Stimulated activated CD8-positive, alpha-beta memory T cell treated with anti-CD3 and anti-CD28 coated beads, Interleukin-4, amount 100 ng/mL, for 1 hour (primary cell): ENCODE measurements at places on chromosomes 1 and 21.

DNA sequence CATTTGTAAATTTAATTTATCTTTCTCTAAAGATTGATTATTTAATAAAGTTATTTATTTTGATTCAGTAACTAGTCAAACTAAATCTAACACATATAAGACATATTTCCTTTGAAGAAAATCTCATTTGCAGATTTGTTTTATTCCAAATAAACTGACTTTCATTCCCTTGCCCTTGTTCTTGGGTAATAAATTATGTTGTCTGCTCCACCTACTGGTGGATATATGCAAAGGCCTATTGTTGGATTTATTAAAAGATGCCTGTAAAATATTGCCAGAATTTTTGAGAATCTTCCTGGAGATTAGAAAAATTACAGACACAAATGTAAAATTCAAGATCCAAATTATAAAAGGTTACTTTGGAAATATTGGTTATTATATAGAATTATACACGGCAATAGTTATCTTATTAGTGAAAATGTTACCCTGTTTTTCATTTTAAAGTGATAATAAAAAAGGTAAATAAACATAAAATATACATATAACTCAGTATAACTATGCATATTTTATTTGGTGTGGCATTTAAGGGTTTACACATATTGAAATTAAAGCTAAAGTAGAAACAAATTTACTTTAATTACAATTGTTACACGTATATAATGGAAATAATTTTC is 116.1 kb downstream of the SPATA17 start:
- no peak for DNase-seq

DNA sequence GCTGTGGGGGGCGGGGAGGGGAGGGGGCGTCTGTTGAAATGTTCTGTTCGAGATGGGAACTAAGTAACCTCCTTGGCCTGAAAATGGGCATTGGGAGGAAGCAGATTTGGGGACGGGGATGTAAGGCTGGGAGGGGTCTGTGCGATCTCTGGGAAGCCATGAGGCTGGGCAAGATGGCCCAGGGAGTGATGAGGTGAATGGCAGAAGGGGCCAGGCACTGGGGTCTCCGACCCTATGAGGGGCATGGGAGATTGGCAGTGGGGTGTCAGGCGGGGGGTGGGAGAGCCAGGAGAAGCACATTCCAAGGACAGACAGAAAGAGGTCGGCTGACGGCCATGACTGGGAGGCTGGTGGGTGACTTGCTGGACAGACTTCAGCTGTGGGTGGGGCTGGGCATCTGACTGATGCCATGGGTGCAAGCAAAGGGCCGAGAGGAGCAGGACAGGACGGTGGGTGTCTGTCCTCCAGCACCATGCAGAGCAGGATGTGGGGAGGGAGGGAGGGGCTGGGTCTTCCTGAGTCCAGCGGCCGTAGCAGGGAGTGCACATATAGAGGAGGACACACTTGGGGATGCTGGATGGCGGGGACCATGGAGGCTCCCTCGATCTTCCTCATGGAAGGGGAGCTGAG is 30.0 kb upstream of the COL18A1 start:
- DNase-seq = no peak

DNA sequence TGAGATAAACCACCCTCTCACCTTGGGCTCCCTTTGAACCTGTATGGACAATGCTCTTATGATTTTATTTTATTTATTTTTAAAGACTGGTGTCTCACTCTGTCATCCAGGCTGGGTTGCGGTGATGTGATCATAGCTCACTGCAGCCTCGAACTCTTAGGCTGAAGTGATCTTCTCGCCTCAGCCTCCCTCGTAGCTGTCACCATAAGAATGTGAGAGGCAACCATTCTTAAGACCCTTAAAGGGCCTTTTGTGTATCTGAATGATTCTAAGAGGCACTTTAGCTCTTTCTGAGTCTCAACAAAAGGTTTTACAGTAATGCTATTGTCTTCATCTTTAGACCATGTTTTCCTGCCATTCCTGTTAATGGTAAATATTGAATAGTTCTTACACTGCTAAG is 67.0 kb downstream of the IVNS1ABP start:
- DNase-seq = no peak

- no peak for DNase-seq
Observed at GRCh38 chr1:25425098-25426085, 4.8 kb upstream of the RHCE start.

GRCh38 chr1:184379111-184379752 is 7.6 kb upstream of the C1orf21 start:
- DNase-seq = no peak
